ENCODE measurements at places on chromosomes 7 and 10. TPM values are rescaled to one million over a fixed set of nuclear protein-coding genes. Genes with fewer than 3 reads are reported as not detected.

GHRHR gene
- not detected for total RNA-seq

MAT1A gene
- total RNA-seq, result not detected

MINPP1 gene
- total RNA-seq, result 45.0 TPM

NRF1 gene
- total RNA-seq, result 12.7 TPM

TMEM139 gene
- not detected for total RNA-seq

- no peak for DNase-seq
Measured at GRCh38 chr7:71645836-71646235, 513.9 kb downstream of the GALNT17 start.

DNA sequence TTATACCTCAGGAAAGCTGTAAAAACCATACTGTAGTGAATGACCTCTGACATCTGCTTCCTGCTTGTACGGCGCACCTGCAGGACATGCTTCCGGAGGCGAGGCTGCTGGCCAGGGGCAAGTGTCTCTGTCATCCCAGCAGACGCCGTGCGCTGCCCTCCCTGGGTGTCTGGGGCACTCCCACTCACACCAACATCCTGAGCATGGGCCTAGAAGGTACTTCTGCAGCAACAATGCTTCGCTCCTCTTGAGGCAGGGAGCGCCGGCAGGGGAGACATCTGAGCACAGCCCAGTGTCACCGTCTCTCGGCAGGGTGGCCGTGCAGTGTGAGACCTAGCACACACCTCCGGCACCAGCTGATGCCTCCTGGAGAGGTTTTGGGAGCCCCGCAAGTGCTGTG, 269.2 kb downstream of the MAD1L1 start:
- no peak for DNase-seq

DNA sequence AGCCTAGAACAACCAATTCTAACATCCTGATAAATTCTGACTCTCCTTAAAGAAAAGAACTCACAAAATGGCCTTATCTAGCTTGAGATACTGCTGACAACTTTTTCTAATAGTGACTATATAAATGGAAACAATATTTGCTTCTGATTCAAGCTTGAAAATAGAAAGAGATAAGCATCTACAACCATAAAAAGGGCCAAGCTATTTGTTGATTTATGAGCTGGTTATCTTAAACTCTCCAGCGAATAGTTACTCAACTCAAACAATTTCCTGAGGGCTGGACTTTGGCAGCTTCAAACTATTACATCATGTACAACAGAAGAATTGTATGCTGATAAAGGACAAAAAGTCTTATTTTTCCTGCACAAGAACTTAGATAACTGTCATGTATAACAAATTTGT, 4.6 kb downstream of the USP54 start:
- peak; percentile 57 for DNase-seq

DNA sequence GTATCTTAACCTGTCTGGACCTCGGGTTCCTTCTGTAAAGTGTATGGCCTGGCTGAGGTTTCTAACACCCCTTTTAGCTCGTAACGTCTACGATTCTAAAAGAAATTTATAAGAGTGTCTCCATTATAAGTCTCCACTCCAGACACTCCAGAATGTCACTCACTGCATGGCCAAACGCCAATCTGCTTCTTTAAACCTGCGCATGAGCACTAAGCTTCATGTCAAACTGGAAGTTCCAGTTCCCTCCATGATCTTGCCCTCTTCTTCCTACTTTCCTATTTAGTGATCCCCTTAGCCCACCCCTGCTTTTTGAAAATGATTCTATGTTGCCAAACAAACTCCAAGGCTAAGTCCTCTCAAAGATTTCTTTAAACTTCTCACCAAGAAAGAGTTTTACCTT, 241.4 kb upstream of the NPVF start:
- no peak for DNase-seq

- peak; percentile 100 for DNase-seq
Measured at GRCh38 chr7:116524609-116525297, at the start of gene CAV1. CAV1 (plus strand) TSS chr7:116525036; CDS start chr7:116525063, 27 bp downstream.

- DNase-seq, result peak; percentile 69
Measured at GRCh38 chr7:117251687-117252086, 71.2 kb downstream of the WNT2 start.

- DNase-seq, result peak; percentile 26
Measured at GRCh38 chr7:105838627-105839231, 37.7 kb downstream of the ATXN7L1 start.
